Thoracic aorta (tissue), 2 donors: ENCODE measurements at places on chromosomes 6 and 20.
A peak's percentile ranks its signal among the peaks of the same experiment; 100 is the strongest.

- no peak for DNase-seq
These were observed 123.0 kb downstream of the SLC16A10 start for GRCh38 chr6:111210194-111210728.

DNA sequence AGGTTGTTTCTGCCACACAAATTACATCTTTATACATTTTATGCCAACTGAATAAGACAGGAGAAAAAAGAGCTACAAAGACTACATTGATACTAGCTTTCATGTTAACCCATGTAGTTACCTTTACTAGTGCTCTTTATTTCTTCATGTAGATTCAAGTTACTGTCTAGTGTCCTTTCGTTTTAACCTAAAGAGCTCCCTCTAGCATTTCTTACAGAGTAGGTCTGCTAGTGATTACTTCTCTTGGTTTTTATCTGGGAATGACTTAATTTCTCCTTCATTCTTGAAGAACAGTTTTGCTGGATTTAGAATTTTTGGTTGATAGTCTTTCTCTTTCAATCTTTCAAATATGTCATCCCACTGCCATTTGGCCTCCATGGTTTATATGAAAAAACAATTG, 21.2 kb upstream of the NOP56 start:
- no peak for DNase-seq

- no peak for DNase-seq
These were observed 373.8 kb upstream of the RUNX2 start for GRCh38 chr6:44954281-44954680.

GRCh38 chr6:113596387-113597230, 260.5 kb upstream of the MARCKS start:
- DNase-seq = no peak

GRCh38 chr6:111183702-111184517, 96.6 kb downstream of the SLC16A10 start:
- no peak for DNase-seq

DNA sequence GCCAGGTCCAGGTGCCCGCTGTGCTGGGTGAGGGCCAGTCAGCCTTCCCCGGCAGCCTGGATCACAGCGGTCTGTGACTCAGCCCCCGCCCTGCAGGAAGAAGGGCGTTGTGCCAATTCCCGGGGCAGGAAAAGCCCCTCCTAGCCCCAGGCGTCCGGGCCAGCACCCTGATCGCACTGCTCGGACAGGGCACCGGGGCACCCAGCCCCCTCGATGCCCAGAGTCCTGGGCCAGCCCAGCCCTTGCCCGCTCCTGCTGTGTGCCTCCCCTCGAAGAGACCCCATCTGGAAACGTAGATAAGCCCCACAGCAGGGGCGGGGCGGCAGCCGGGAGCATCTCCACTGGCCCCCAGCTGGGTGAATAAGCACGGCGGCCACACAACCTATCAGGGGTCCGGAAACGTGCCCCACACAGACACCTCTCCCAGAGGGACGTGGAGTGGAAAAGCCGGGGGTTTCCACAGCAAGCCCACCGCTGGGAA, 9.9 kb downstream of the LAMA5 start:
- DNase-seq = peak; percentile 65

DNA sequence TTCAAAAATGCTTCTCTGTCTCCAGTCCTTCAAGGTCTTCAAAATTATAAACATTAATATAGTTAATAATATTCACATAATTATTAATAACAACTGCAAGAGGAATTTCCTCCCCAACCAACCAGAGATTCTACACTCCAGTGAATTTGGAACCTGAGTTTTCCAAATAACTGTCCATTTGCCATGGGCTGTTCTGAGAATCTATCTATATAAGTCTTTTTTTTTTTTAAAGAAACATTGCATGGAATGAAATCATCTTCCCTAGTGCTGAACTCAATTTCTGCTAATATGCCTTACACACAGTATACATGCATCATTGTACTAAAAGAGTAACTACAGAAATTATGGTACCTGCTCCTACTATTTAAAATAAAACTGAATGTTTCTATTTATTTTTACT, 113.9 kb downstream of the SLC22A3 start:
- DNase-seq = no peak

DNA sequence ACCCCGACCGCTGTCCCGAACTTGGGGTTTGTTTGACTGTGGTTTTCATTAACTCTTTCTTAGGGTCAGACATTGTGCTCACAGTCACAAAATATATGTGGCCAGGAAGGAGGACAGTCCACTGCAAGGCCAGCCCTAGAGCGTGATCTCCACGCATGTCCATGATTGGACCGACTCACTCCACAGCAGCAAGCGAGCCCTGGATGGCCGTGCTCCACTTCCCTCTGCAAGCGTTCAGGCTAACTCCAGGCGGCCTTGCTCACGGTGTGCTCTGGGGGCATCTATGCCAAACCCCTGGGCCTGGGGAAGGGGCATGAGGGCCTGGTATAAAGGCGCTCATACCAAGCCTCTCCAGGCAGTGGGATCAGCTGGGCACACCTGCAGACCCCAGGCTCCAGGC, 5.6 kb downstream of the DACT2 start:
- no peak for DNase-seq

DNA sequence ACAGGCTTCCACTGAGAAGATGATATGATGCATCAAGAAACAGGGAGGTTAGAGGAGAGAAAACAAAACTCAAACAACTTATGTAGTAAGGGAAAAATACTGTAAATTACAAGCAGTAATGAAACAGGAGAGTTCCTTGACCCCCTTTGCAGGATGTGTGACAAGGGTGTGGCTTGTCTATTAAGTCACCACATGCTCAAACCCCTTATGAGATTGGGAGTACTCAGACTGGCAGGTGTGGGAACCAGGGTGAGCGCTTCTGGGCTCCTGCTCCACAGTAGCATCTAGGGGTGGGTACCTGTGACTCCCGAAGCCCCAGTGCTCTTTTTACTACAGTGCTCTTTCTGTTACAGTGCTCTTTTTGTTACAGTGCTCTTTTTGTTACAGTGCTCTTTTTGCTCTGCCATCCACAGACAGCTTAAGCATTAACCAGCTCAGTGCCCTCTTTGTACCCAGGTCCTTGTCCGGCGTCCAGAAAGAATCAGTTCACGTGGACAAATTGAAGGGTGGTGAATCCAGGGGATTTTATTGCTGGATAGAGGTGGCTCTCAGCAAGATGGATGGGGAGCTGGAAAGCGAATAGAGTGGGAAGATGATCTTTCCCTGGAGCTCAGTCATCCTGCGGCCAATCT, 28.7 kb downstream of the OLIG3 start:
- DNase-seq = no peak

- DNase-seq = no peak
These were observed 78.7 kb downstream of the SGK1 start for GRCh38 chr6:134238960-134239795.

DNA sequence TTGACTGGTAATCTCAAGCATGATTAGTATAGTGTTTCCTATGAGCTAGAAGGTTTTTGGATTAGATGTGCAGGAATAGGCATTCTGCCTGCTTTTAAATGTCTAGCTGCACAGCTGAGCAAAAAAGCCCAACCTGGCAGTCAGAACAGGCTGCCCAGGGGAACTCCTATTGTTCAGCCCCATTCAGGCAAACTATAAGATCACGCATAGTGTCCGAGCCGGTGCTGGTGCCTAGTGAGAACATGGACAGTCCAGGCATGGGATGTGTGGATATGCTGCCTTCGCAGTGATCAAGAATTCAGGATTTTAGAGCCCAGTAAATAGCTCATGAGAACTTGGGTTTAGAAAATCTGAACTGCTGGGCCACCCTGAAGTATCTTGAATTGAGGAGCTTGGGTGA, 348.8 kb downstream of the UTRN start:
- no peak for DNase-seq

DNA sequence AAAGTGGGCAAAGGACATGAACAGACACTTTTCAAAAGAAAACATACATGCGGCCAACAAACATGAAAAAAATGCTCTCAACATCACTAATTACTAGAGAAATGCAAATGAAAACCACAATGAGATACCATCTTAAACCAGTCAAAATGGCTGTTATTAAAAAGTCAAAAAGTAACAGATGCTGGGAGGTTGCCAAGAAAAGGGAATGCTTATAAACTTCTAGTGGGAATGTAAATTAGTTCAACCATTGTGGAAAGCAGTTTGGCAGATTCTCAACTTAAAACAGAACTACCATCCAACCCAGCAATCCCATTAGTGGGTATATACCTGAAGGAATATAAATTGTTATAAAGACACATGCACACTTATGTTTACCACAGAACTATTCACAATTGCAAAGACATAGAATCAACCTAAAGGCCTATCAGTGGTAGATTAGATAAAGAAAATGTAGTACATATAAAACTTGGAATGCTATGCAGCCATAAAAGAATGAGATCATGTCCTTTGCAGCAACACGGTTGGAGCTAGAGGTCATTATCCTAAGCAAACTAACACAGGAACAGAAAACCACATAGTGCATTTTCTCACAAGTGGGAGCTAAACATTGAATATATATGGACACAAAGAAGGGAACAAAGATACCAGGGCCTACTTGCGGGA, 16.3 kb downstream of the CENPQ start:
- DNase-seq = no peak

GRCh38 chr6:42507901-42508300, 55.9 kb upstream of the UBR2 start:
- no peak for DNase-seq

DNA sequence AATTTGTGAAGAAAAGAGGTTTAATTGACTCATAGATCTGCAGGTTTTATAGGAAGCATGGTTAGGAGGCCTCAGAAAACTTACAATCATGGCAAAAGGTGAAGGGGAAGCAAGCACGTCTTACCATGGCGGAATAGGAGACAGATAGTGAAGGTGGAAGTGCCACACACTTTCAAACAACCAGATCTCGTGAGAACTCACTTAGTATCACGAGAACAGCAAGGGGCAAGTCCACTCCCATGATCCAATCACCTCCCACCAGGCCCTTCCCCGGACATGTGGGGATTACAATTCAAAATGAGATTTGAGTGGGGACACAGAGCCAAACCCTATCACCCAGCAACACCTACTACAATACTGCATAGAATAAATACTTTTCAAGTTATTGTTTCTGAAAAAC, 7.3 kb upstream of the HEBP2 start:
- no peak for DNase-seq

DNA sequence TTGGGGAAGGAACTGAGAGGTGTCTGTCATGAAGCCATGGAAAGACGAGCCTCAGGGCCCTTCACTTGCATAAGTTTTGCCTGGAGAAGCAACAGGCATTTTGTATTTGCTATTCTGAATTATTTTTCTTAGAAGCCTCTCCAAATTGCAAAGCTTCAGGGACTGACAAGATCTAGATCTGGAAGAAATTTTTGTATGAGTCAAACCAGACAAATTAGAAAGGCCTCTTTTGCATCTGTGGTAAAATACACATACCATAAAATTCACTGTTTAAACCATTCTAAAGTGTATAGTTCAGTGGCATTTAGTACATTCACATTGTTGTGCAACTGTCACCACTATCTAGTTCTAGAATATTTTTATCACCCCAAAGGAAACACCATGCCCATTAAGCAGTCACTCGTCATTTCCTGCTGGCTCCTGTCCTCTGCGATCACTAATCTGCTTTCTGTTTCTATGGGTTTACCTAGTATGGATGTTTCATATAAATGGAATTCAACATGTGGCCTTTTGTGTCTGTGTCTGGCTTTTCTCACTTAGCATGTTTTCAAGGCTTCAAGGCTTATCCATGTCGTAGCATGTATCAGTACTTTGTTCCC, 269.1 kb downstream of the PHF3 start:
- DNase-seq = no peak
